ENCODE measurements at places on chromosomes 7 and 10.

GRCh38 chr7:41648501-41648900, 54.4 kb downstream of the INHBA start:
- no peak for DNase-seq

DNA sequence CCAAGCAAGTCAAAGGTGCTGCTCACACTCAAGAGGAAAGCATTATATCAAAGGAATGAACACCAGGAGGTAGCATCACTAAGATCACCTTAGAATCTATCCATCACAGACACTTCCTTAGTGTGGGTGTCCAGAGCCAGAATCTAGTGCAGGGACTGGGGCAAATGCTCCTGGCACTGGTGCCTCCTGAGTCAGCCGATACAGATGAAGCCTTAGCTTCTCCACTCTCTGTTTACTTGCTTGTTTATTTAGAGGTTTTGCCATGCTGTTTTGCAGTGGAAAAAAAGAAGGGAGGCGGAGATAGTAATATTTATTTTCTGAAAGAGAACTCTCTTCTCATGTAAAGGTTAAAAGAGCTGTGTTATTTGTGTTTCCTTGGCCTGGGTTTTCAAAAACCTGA, 303.1 kb downstream of the WDR11 start:
- DNase-seq = no peak

- no peak for DNase-seq
These were observed 178.3 kb upstream of the AUTS2 start for GRCh38 chr7:69419934-69420333.

DNA sequence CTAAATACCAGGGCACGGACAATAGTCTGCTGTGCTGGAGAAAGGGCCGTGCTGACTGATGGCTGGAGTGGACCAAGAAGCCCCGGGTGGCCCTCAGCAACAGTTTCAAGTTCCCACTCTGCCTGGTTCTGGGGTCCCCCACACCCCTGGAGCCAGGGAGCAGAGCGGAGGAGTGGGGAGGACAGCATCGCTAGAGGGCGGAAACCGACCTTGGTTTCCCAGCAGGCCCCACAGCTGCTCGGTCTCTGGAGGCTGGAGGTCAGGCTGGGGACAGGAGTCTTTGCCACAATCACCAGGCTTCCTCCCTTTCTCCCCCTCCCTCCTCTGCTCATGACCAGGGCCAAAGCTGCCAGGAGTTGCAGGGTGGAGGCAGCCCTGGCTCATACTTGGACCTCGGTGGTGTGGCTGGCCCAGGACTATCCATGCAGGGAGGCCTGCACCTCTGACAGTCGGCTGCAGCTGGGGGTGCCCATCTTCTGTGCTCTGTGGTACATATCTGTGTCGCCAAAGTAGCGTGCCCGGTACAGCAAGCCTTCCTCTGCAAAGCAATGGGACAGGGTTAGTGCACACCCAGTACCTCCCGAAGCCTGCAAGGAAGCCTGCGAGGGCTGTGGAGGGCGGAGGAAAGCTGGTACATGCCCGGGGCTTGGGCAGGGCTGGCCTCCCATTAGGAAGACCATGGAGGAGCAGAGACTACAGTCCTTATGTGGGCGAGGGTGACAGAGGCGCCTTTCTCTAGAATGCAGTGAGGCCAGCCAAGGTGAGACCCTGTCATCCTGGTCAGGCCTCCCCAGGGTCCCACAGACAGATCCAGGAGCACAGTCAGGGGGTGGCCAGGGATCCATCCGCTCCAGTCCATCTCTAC, 19.1 kb downstream of the DNAJB12 start:
- no peak for DNase-seq

- no peak for DNase-seq
These were observed 162.3 kb downstream of the SKIDA1 start for GRCh38 chr10:21363092-21363730.

GRCh38 chr10:23505797-23506465, 67.1 kb downstream of the OTUD1 start:
- no peak for DNase-seq

DNA sequence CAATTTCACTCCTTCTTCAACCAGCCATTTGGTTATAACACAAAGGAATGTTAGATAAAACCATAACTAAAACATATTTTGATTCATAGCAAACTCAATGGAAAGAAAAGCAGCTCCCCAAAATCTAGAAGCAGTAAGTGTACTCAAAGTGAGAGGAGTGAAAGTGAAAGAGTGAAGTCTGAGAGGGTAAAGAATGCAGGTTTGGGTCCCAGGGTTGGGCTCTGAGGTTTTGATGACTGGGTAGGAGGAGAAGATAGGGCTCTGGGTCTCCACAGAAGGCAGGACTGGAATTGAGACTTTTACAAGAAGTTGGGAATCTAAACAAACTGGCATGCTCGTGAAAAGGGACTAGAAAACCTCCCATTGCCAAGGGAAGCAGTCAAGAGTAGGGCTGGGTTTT, 85.4 kb upstream of the RSU1 start:
- no peak for DNase-seq

GRCh38 chr7:149449897-149450296, 11.0 kb downstream of the ZNF777 start:
- DNase-seq = no peak

DNA sequence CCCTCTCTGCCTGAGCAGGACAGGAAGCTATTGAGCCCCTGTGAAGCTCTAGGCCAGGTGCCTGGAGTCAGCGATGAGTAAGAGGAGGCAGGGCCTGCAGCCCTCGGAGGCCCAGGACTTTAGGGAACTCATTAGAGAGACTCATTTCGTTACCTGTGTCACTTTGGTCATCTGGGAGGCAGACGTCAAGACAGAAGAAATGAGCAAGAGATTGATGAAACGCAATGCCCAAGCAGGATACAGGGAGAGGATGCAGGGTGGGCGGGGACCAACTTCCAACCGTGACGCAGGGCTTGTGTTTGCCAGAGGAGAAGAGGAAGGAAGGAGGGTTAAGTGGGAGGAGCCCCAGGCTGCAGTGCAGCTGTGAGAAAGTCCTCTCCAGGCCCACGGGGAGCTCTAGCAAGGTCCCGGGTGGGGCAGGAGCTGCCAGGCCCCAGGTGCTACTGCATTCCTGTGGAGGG, 26.4 kb upstream of the GNA12 start:
- DNase-seq = no peak

- no peak for DNase-seq
These were observed 158.8 kb upstream of the LYZL2 start for GRCh38 chr10:30788307-30788706.

DNA sequence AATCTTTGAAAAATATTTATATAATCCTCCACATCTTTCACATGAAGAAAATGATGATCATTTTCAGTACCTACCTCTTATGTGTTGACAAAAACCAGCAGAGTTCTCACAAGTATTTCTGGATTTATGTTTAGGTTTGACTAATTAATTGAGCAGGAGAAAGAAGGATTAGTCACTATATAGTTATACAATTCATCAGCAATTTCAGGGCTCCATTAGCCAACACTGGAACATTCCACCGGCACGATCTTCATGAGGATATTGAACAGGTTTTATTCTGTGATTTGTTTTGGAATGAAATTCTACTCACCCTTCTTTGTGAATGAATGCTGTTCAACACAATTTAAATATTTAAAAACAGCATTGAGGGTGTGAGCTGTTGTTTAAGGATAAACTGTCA, 163.2 kb downstream of the SEM1 start:
- DNase-seq = no peak

DNA sequence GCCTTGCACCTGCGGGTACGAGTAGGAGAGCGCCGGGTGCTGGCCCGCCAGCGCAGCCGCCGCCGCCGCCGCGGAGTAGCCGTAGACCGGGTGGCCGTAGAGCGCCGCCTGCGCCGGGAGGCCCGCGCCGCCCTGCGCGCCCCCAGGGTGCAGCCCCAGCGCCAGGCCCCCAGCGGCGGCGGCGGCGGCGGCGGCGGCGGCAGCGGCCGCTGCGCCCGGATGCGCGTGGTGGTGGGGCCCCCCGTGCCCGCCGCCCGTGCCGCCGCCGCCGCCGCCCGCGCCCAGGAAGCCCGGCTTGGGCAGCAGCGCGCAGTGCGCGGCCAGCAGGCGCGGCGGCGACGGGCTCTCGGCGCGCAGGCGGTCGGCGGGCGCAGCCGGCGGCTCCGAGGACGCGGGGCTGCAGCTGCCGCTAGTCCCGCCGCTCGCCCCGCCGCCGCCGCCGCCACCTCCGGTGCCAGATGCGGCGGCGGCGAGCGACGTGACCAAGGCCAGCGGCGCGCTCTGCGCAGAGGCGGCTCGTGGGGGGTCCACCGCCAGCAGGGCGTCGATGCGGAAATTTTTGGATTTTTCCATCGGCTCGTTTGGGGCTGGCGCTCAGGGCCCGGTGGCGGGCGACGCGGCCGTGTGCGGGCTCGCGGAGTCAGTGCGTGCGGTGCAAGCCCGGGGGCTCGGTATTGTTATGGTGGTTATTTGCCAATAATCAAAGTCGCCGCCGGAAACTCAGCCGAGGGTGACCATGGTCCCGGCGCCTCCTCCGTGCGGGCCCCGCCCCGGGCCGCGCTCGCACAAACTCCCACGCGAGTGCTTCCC, 480 bp downstream of the MNX1 start:
- no peak for DNase-seq

GRCh38 chr7:74217455-74218342, 7.9 kb downstream of the LAT2 start:
- DNase-seq = no peak

DNA sequence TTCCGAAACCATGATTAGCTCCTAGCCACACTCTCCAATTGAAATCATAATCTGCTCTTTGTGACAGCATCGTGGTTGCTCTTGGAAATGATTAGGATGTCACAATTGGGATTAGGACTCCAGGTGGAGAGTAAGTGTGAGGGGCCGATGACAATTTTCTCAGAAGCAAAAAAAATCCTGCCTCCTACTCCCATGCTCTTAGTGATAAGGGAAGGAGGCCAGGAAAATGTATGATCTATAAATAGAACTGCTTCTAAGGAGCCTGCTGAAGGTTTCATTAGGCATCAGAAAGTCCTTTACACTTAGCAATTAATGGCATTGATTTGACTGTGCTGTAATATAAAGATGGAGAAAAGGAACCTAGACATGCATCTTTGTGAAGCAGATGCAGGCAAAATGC, 226.3 kb upstream of the AGK start:
- no peak for DNase-seq

DNA sequence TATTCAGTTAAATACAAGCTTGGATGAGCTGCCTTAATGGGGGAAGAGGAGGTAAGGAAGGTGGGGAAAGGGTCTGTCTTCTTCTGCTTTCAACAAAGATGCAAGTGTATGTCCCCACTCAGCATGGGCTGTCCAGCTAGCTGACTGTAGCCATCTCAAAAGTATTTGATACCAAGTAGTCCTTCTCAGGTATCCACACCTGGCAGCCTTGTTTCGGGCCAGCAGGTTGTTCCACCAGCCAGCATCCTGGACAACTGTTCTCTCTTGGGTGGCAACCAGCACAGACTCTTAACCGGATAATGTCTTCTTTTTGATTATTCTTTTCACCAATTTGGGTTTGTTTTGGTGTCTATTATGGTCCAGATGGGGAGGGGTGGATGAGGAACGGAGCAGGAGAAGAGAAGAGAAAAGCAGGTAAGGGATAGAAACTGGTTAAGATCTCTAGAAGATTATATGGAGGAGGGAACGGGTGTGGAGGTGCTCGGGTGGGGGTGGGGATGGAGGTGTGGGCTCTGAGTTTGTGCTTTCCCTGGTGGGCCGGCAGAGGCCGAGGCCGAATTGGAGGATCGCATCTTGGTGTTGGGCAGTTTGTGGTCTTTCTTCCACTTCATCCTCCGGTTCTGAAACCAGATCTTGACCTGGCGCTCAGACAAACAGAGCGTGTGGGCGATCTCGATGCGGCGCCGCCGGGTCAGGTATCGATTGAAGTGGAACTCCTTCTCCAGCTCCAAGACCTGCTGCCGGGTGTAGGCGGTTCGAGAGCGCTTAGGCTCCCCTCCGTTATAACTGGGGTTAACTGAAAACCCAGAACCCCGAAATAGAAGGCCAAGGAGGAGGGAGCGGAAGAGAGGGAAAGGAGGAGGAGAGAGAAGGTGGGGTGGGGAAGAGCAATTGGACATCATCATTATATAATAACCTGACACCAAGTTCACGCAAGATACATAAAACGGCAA, 1.5 kb downstream of the HOXA4 start:
- no peak for DNase-seq
